Placental pericyte (primary cell): ENCODE measurements at places on chromosomes 13 and 19. TPM values are rescaled to one million over a fixed set of nuclear protein-coding genes. Genes with fewer than 3 reads are reported as not detected.

Gene KLF1
- total RNA-seq = not detected in 2 replicates

Gene NMRK2
- not detected in 2 replicates for total RNA-seq

Gene UQCR11
- 30.6 TPM in 2 replicates for total RNA-seq

Gene OR7D2
- total RNA-seq = not detected in 2 replicates

Gene KLK8
- total RNA-seq = not detected in 2 replicates

Gene GPR18
- not detected in 2 replicates for total RNA-seq

Gene KASH5
- total RNA-seq = under 0.01 TPM in 1 of 2 replicates, not detected in the other

Gene ANGPTL8
- total RNA-seq = not detected in 2 replicates

Gene RNF225
- 0.22 and 0.43 TPM in 2 replicates for total RNA-seq

Gene ZSCAN4
- total RNA-seq = 0.22 TPM in 1 of 2 replicates, not detected in the other

Gene ZNF681
- 0.22 and 0.86 TPM in 2 replicates for total RNA-seq

Gene DLEU7
- not detected in 2 replicates for total RNA-seq
